Muscle of leg (tissue), 16 donors: ENCODE measurements at places on chromosomes 12 and 14.

- DNase-seq = no peak
These were observed 6.0 kb downstream of the KRT79 start for GRCh38 chr12:52828156-52828555.

GRCh38 chr14:91252871-91253794 is 8.6 kb upstream of the GPR68 start:
- peak; percentile 54 for DNase-seq

DNA sequence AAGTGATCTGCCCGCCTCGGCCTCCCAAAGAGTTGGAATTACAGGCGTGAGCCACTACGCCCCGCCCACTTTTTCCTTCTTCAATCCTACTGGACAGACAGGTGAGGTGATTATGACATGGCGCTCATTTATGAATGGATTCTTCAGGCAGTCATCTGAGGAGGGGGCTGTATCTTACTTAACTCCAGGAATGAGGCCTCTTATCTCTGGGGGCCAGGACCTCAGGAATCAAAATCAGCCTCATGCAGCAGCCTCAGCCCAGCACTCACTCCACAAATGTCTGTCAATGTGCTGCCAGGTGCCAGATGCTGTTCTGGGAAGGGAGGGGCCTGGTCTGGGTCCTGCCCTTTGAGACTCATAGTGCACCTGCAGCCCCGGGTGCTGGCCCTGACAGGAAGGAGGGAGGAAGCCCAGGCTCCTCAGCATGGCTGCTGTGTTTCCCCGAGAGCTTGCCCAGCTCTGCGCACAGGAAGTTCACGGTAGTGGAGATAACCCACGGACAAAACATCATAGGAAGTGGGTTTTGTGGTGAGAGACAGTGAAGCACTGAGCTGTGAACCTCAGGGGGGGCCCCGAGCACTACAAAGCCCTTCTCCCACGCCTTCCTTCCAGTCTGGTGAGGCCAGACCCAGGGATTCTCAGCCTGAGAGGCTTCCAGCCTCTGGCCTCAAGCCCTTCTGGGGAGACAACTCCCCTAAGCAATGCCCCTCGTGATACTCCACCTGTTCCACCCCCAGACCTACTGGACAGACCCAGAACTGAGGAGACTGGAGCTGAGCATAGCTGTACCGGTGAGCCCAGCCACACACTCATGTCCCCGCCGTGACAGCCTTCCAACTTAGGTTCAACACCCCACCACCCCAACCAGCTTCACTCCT is 22.3 kb downstream of the GALNT6 start:
- DNase-seq = peak; percentile 62

DNA sequence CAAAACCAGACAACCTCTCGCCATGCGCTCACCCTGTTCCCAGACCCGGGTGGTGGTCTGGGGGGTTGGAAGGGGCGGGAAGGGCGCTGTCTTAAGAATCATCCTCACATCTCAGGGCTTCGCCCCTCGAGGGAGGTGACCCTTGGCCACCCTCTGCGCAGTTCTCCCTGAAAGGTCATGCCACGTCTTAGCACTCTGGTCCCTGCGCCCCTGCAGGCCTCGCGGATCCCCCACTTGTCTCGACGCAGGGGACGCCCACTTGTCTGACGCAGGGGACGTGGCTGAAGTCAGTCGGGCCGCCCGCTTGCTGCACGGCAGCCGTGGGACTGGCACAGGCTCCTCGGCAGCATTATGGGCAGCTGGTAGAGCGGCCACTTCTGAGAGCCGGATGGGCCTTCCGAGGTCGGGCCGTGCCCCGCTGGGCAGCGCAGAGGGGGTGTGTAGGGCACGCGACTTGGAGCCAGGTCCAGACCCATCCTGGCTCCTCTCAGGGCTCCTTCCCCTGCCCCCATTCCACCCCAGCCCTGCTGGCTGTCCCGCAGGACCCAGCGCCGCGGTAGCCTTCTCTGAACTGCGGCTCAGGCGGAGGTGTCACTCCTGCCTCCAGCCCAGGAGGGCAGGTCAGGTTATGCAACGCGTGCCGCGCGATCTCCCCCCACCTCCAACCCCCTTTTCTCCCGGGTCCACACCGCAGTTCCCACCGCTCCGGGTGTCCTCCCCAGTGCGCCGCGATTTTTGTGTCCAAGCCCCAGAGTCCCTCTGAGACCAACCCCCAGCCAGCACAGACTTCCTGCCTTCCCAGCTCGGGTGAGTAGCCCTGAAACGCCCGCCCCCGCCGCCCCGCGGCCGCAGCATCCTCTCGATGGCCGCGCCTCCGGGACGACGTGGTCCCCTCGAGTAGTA is 40.9 kb upstream of the CAPRIN2 start:
- peak; percentile 72 for DNase-seq
